Calu3 (cell line): ENCODE measurements at places on chromosomes 7 and 10. TPM values are rescaled to one million over a fixed set of nuclear protein-coding genes. Genes with fewer than 3 reads are reported as not detected.

DNA sequence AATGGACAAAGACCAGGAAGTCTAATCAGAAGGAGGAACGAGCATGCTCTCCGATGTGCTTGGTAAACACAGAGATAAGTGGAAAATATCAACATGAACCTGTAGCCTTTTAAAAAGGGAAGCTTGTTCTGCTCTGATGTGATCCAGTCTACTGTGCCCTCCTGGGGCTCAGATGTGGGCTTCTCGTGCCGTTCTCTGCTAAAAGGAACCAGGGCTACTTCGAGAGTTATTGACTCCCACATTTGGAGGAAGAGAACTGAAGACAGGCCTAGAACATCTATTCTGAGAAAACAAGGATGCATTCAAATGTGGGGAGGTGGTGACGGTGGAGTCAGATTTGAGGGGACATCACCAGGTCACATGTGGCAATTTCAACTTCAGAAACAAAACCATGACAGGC lies 325.4 kb downstream of the GLRX3 start:
- no peaks in the 10 kb centered on the region for H3K4me1 ChIP-seq
- H3K27me3 ChIP-seq = no peaks in the 10 kb centered on the region
- DNase-seq = no peak
- H3K36me3 ChIP-seq = no peaks in the 10 kb centered on the region
- H3K4me3 ChIP-seq = no peak overlapping the region

SKIDA1 gene
- total RNA-seq = 0.40 TPM in 1 of 2 replicates, not detected in the other

GRCh38 chr7:135672560-135673359 lies 10.4 kb downstream of the STMP1 start:
- peaks cover 8% of the 10 kb centered on the region for H3K4me1 ChIP-seq
- no peak overlapping the region for H3K27ac ChIP-seq
- H3K4me3 ChIP-seq = no peak overlapping the region
- peaks cover 15% of the 10 kb centered on the region for H3K36me3 ChIP-seq

- no peaks in the 10 kb centered on the region for H3K36me3 ChIP-seq
- peak overlapping the region; percentile 79 for H3K27ac ChIP-seq
- H3K27me3 ChIP-seq = no peaks in the 10 kb centered on the region
- no peak for DNase-seq
- no peak overlapping the region for H3K4me3 ChIP-seq
- H3K4me1 ChIP-seq = peaks cover 48% of the 10 kb centered on the region
These were observed 6.5 kb upstream of the WASL start for GRCh38 chr7:123755338-123755737.

SLC39A12 gene
- not detected in 2 replicates for total RNA-seq

ELN gene
- 0.39 and 0.42 TPM in 2 replicates for total RNA-seq

DNA sequence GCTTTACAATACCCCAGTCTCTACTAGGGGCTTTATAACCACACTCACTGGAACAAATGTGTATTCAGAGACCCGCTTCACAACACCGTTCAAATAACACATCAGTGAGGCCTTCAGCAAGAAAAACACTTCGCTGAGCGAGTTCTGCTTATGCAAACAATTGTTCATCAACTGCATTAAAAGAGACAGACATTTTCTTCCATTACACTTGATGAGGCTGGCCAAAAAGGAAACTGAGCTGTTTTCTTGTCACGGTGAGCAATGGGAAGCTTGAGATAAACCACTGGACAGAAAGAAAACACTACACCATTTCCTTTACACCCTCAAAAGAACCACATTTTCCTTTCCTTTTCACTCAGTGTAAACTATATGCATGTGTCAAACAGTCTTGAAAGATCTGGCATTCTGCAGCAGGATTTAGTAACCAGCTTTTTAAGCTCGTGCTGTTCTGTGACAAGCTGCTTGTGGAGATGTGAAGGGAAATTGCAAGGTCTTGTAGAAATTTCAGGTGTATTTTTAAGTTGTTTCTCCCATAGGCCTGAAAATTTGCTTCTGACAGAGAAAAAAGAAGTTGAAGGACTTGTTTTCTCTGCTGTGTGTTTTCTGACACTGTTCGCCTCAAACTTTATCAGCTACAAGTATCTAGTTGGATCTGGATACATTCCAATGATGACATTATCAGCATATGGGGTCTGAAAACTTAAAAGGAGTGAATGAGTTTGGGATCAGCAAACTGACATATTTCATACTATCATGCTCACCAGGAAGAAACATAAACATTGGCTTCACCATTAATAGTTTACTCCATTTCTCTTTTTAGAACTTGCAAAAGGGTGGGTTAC lies 693.1 kb downstream of the PARD3 start:
- peak overlapping the region; percentile 17 for H3K4me3 ChIP-seq
- H3K27ac ChIP-seq = peak overlapping the region; percentile 42
- H3K36me3 ChIP-seq = peaks cover 6% of the 10 kb centered on the region
- DNase-seq = no peak

GRCh38 chr7:1028775-1029636 lies 15.3 kb upstream of the GPR146 start:
- no peaks in the 10 kb centered on the region for H3K27me3 ChIP-seq
- H3K27ac ChIP-seq = peak overlapping the region; percentile 82
- peak; percentile 92 for DNase-seq
- peaks cover 15% of the 10 kb centered on the region for H3K4me1 ChIP-seq
- H3K4me3 ChIP-seq = peak overlapping the region; percentile 95

DNA sequence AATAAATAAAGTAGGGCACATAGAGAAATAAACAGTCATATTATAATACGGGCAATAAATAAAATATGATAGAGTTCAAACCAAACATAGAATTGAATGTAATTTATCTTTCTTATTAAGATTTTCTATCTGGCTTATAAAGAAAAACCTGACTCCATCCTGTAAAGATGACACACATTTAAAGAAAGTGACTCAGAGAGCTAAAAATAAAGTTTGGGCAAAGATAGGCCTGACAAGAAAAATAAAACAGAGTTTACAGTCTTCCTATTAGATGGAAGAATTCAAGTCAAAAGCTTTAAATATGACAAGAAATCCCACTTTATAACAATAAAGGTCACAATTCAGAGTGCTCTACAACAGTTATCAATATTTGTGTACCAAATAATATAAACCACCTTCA lies 580.6 kb downstream of the PHTF2 start:
- H3K4me3 ChIP-seq = no peak overlapping the region
- no peaks in the 10 kb centered on the region for H3K36me3 ChIP-seq
- no peaks in the 10 kb centered on the region for H3K27me3 ChIP-seq
- no peak for DNase-seq
- no peaks in the 10 kb centered on the region for H3K4me1 ChIP-seq
- H3K27ac ChIP-seq = no peak overlapping the region

DNA sequence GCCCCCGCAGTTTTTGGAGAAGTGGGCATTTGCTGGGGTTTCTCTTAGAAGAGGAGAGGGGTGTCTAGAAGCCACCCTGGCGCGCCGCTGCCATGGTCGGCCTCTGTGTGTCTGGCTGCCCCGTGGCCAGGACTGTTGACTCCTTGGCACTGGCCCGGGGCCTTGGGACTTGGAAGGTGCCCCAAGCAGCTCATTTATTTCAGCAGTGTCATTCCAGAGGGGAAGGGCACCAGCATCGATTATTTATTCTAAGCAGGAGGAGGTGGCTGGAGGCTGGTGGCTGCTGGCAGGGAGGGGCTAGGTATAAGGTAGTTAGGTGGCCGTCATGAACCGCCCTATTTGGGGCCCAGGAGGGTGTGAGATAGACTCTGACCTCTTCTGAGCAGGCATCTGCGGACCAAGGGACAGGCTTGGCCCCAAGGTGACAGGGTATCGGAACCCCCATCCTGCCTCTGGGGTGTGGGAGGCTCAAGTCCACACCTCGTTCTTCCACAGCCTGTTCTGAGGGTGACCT lies 1.6 kb downstream of the GTF2IRD1 start:
- DNase-seq = peak; percentile 34
- H3K36me3 ChIP-seq = peaks cover 24% of the 10 kb centered on the region
- no peaks in the 10 kb centered on the region for H3K27me3 ChIP-seq
- no peaks in the 10 kb centered on the region for H3K4me1 ChIP-seq

DNA sequence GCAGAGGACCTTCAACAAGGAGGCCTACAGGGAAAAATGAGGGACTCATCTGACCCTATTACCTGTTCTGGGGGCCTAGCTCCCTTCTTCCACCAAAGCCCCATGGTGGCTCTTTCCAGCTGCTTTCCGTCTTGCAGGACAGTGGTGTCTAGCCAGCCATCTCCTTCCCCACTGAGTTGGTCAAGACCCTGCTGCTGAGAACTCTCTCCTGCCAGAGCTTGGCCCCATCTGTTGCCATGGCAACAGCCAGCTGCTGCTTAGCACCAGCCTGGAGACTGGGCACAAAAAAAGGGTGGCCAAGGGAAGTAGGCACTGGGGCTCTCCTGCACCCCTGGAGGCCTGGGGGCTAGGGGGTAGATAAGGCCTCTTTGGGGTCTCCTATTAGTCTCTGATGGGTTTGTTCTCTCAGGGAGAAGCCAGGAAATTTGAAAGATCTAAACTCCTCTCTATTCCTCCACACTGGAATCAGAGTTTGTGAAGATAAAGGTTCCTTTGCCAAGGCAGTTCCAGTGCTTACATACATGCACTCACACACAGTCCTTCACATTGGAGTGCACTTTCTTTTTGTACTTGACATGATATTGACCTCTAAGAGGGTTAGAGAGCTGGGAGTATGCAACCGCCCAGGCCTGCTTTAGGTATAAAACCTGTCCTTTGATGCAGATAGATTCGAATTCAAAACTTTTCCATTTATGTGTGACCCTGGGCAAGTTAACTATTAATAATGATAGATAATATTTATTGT lies 15.8 kb downstream of the TSPAN33 start:
- DNase-seq = no peak
- H3K27me3 ChIP-seq = no peaks in the 10 kb centered on the region
- H3K27ac ChIP-seq = no peak overlapping the region

- no peaks in the 10 kb centered on the region for H3K4me1 ChIP-seq
- no peaks in the 10 kb centered on the region for H3K27me3 ChIP-seq
- H3K4me3 ChIP-seq = no peak overlapping the region
- H3K27ac ChIP-seq = no peak overlapping the region
- DNase-seq = no peak
These were observed 25.5 kb upstream of the RGS10 start for GRCh38 chr10:119567978-119568377.

NKX1-2 gene
- not detected in 2 replicates for total RNA-seq
